ENCODE measurements at places on chromosomes 6 and 20.

- DNase-seq, result no peak
Observed at GRCh38 chr6:31815025-31815838, at the start of the genes HSPA1A and HSPA1L. TSS of gene HSPA1A (plus strand) at chr6:31815543. CDS start at chr6:31815757, 214 bp downstream. TSS of gene HSPA1L (minus strand) at chr6:31815283. CDS start at chr6:31811972, 3,311 bp downstream.

GRCh38 chr6:134352786-134353480, 35.0 kb upstream of the SGK1 start:
- no peak for DNase-seq

GRCh38 chr6:159329081-159329480, 159.9 kb downstream of the FNDC1 start:
- no peak for DNase-seq

- no peak for DNase-seq
Observed at GRCh38 chr20:32574296-32575226, 10.6 kb downstream of the NOL4L start.

DNA sequence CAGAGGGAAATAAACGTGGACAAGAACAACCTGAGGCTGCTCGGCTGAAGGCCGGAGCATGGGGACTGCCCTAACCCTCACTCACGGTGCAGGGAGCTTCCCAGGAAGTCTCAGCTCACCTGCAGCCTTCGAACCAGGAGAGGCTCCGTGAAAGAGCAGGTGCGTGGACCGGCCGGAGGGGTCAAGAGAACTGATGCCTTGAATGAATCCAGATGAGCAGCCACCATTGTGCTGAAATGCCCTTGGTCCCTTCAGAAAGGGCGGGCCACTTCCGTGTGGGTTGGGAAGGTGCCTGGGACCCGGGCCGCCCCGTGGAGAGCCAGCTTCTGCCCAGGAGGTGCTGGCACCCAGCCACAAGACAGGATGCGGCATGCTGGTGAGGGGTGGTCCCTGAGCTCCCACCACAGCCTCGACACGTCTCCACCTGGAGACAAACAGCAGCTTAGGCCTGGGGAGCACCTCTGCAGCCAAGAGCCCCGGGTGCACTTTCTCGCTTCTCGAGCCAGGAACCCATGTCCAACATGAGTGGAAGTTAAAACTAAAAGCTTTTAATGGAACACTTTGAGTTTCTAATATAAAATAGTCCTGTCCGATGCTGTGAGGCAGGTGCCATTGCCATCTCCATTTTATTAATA, 83.5 kb downstream of the TTLL2 start:
- DNase-seq, result no peak

- DNase-seq, result no peak
Observed at GRCh38 chr6:116221911-116222310, 32.0 kb downstream of the TSPYL4 start.

DNA sequence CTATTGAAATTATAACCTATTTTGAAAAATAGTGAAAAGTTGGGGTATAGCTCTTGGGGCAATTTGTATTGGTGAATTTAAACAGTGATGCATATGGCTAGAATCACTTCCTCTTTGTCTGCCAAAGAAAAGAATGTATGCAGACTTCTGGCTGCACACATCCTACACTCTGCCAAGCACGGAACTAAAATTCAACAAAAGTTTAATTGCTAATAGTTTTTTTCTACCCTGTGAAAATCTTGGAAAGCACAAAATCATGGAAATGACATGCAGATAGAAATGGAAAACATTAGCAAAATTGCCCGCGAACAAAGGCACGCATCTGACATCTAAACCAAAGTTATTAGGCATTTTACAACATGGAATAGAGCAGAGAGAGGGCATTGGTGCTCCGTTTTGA, 106.4 kb upstream of the PDE10A start:
- no peak for DNase-seq

GRCh38 chr6:33634161-33634727, 13.1 kb downstream of the ITPR3 start:
- DNase-seq, result no peak

GRCh38 chr6:168078943-168079405, at the start of gene FRMD1:
TSS of gene FRMD1 (minus strand) at chr6:168079212. CDS start at chr6:168079094, 118 bp downstream.
- no peak for DNase-seq

DNA sequence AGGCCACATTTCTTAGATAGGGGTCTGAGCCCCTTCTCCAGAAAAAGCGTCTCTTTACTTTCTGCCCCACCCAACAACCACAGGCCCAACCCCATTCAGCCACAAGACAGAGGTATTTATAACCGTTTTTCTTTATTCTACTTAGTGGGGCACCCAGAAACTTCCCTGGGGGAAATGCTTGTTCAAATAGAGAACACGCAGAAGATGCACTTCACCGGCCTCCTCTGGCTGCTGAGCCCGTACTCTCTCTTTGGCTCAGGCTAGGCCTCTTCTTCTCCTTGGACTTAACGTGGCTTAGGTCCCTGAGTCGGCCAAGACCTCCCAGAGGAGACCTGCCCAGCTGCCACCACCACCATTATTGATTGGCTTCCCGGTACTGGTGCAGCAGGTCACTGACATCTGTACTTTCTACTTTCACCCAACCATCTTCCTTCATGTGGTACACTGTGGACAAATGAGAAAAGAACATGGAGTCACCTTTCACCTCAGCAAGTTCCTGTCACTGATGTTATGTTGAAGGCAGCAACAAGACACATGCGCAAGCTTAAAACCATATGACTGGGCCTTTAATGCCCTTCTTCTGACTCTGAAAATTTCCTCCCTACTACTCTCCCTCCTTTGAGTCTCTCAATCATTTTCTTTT, 2.2 kb upstream of the TAP2 start:
- no peak for DNase-seq

GRCh38 chr20:34907616-34908469, 31.4 kb downstream of the ACSS2 start:
- DNase-seq, result no peak

Measured in activated CD8-positive, alpha-beta memory T cell treated with anti-CD3 and anti-CD28 coated beads for 1 hour (primary cell).